ENCODE measurements at places on chromosomes 1 and 21. TPM values are rescaled to one million over a fixed set of nuclear protein-coding genes. Genes with fewer than 3 reads are reported as not detected.

DNA sequence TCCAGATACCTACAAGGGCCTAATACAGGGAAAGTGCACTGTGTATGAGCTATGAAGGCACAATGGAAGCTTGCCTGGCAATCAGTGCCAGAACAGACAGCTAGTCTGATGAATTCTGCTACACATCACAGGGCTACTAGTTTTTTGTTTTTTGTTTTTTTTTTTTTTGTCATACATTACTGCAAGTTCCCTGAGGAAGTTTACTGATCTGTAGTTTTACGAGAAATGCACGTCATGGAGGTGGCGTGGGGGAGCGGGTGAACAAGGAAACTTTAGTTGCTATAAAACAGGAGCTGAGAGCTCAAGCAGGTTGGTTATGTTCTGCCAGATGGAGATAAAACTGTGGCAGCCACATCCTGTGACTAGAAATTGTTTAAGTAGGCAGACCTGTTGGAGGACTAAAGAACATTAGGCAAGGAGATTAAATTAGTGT lies 17.7 kb downstream of the PTPRC start:
- no peak for DNase-seq

- DNase-seq = no peak
These were observed 13.4 kb downstream of the KCNA10 start for GRCh38 chr1:110505596-110505995.

- DNase-seq = peak; percentile 85
These were observed 25.1 kb downstream of the ZBTB17 start for GRCh38 chr1:15950763-15951295.

DNA sequence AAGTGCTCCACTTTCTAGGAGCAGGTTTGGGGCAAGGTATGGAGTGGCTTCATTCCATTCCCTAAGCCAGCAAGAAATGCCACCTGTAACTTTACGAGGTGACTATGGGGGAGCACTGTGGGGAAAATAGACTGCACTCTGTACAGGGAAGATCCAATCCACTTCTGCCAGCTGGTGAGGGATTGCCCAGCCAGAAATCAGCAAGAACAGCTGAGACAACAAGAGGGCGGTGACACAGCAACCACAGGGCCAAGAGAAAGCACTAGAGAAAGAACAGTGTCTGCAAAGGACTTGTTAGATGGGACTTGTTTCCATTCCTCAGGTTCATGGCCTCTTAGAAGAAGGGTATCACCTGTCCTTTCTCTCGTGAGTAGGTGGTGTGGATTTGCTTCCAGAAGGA lies 19.6 kb downstream of the CAPN8 start:
- DNase-seq = no peak

DNA sequence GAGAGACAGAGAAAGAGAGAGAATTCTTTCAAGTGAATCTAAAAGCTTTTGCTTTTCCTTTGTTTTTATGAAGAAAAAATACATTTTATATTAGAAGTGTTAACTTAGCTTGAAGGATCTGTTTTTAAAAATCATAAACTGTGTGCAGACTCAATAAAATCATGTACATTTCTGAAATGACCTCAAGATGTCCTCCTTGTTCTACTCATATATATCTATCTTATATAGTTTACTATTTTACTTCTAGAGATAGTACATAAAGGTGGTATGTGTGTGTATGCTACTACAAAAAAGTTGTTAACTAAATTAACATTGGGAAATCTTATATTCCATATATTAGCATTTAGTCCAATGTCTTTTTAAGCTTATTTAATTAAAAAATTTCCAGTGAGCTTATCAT lies 117.6 kb downstream of the PTPRC start:
- no peak for DNase-seq

DNA sequence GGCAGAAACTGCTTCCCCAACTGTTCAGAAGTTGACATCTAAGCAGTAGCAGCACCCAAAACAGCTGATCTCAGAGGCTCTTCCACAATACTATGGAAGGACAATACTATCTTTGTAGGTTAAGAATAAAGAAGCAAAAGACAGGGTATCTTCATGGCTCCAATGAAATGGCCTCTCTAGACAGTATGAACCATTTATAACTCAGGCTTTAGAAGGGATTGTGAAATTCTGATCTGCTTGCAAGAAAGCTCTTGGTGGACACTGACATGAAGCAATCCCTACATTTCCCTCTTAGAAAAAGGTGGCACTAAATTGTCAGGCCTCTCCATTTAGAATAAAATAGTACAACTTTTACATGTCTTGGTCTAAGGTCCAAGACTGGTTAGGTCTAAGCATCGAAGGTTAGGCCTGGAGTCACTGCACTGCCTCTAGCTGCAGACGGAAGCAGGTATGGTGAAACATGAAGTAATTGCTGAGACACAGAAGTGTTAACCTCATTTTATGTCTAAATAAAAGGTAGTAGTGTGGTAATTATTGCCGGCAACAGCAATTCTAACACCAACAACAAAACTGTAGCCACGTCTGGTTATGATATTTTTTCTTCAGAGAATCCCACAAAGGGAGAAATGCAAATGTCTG lies 50.6 kb upstream of the HP1BP3 start:
- no peak for DNase-seq

- no peak for DNase-seq
These were observed 4.8 kb upstream of the SLC26A9 start for GRCh38 chr1:205948039-205948438.

DNA sequence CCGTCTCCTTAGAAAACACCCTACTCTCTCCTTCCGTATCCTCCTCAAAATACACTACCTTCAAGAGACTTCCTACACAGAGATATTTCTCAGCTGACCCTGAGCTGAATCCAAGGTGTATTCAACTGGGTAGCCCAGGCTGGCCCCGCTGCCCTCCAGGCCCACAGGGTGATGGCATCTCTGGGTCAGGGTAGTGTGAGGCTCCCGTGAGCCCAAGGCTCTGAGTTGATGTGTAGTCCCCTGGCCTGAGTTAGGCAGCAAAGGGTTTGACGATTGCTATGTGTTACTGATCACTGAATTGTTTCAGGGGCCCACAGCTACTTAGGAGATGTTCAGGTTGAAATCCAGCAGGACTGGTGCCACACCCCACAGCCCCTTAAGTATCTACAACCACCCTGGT lies 6.7 kb downstream of the INAVA start:
- no peak for DNase-seq

DNA sequence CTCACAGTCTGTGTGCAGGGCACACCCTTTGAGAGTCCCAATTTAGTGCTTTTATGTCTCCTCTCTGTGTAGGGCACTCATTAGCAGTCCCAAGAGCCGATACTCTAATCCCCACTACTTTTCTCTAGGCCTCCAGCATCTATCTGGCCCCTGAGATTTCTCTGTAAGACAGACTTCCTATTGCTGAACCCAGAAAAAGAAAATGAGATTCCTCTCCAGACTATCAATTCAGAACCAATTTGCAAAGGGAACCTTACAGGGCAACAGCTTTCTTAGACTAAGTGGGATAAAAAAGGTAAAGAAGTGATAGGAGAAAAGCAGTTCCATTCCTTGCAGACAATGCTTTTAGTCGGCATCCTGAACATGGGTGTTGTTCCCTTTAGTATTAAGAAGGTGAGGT lies 172.2 kb downstream of the EDEM3 start:
- DNase-seq = no peak

- no peak for DNase-seq
These were observed 9.3 kb downstream of the EFHD2 start for GRCh38 chr1:15418806-15419515.

GRCh38 chr1:111615870-111616715 lies 3.5 kb upstream of the RAP1A start:
- no peak for DNase-seq

GRCh38 chr1:39753132-39754025 lies 14.7 kb downstream of the PPIE start:
- peak; percentile 74 for DNase-seq

GRCh38 chr1:212935387-212935981 lies 14.9 kb upstream of the VASH2 start:
- no peak for DNase-seq

SSR2 gene
- 283 TPM for total RNA-seq

KRTAP23-1 gene
- not detected for total RNA-seq

Data from osteocyte (in vitro differentiated cells).